ENCODE measurements at places on chromosomes 13 and 19.
A peak's percentile ranks its signal among the peaks of the same experiment; 100 is the strongest.

GRCh38 chr13:28089065-28089464, 11.3 kb downstream of the FLT3 start:
- DNase-seq, result no peak

- no peak for DNase-seq
Measured at GRCh38 chr13:42001580-42001979, 40.7 kb upstream of the VWA8 start.

DNA sequence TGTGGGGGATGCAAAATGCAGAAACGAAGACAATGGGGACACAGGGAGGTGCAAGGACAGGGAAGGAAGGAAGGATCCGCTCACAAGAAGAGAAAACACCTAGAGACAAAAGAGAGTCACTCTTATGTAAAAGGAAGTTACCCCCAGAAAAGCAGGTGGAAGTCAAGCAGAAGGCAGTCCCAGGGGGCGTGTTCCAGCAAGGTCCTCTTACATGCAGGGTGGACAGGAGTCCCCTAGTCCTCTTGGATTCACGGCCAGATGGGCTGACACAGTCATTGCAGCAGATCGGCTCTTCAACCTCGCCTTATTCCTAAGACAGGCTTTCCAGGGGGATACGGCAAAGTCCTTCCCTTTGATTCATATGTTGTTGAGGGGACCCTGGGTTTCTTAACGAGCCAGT, 83.9 kb upstream of the SPATA13 start:
- DNase-seq, result no peak

DNA sequence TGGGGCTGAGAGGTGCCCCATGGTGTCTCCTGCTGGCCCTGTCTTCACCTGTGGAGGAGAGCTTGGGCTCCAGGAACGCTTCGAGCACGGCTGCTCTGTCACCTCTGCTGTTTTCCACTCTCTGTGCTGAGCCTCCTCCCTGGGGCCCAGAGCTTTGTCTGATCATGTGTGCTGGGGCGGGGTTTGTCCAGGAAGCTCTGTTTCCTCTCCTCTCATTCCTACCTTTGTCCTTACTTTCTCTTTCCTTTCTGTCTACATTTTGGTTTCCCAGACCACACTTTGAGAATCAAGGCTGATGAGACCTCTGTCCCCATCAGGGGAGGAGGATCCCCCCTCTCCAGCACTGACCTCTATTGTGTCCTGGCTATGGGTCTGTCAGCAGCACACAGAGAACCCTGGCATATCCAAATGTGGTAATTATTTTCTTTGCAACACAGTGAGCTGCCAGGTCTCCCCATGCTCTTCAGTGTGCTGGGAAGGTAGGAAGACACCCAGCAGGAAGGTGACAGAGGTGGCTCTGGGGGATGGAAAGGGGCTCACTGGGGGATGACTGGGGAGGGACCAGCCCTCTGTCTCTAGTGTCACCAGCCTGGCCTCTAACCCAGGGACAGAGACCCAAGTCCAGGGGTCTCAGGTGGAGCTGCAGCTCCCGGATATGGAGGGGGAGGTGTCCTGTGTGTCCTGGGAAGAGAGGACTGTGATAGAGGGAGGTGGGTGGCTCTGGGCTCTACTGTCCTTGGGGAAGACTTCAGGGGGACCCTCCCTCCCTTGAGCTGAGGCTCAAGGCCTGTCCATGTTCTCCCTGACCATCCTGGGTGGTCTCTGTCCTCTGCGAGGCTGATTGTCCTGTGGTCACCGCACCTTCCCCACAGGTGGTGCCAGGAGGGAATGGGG, at the start of gene CEACAM1:
Gene CEACAM1, minus strand, starts transcription at position 128 of the 894 bp plus-strand sequence. Its CDS starts 107 bp downstream, at position 21.
- DNase-seq, result peak; percentile 26

DNA sequence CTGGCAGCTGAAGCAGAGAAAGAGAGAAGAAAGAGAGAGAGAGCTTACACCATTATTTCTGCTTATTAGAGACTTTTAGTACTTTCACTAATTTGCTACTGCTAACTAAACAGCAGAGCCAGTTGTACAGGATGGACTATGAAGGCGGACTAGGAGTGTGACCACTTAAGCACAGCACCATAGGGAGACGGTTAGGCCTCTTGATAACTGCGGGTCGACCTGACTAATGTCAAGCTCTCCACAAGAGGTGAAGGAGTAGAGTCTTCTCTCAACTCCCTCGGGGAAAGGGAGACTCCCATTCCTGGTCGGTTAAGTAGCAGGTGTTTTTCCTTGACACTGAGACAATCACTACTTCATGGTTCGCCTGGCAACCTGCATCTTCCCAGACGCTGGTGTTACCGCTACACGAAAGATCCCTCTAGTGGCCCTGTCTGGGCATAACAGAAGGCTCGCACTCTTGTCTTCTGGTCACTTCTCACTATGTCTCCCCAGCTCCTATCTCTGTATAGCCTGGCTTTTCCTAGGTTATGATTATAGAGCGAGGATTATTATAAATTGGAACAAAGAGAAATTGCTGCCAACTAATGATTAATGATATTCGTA, 5.3 kb upstream of the PSG7 start:
- DNase-seq, result no peak

GRCh38 chr13:37067874-37068273, 8.4 kb upstream of the SUPT20H start:
- DNase-seq, result no peak

- DNase-seq, result no peak
Measured at GRCh38 chr19:57465680-57466381, 8.9 kb upstream of the VN1R1 start.

DNA sequence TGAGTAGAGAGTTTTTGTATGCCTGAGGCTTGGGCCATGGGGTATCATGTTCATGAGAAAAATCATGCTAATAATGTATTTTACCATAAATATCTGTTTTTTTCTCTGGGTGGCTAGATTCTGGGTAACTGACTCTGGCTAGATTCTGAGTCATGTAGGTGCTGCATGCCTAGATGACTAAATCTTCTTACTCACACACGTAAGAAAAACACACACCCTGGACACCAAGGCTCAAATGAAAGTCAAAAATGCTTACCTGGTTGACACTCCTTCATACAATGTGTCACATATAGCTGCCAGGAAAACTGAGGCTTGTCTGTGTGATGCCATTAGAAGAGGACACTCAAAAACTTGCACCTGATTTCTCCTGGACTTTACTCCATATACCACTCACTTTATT, 597.4 kb upstream of the SLITRK1 start:
- no peak for DNase-seq

- no peak for DNase-seq
Measured at GRCh38 chr13:28229522-28230411, 91.4 kb downstream of the PAN3 start.

- DNase-seq, result no peak
Measured at GRCh38 chr13:35843272-35843671, 287.9 kb downstream of the DCLK1 start.

GRCh38 chr19:18063463-18063862, 23.3 kb downstream of the IL12RB1 start:
- no peak for DNase-seq

DNA sequence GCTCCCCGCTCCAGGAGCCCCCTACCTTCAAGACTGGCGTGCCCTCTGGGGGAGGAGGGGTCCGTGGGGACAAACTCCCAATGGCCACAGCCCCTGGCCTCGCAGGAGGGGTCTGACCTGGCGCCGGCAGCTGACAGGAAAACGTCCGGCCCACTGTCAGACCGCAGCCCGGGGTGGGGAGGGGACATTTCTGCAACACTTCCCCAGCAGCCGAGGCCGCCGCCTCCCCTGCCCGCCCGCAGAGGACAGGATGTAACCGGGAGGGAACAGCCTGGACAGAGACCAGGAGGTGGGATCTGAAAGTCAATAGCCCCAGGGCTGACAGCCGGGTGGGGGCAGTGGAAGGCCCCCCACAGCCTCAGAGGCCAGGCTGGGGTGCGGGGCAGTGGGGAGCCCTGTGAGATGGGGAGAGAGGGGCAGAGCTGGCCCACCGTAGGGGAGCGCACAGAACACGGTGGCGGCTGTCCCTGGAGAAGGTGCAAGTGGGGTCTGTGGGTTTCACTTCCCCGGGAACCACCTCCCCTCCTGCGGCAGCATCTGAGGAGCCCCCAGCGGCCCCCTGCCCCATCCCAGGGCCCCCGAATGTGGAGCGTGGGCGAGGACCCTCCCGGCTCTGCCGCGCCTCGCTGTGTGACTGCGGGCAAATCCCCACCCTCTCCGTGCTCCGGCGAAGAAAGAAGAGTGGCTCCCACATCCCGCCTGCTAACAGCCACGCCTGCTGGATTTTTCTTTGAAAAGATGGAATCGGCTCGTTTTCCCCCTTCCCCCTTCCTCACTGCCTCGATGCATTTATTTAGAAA, at the start of gene PEAK3:
Gene PEAK3, minus strand, starts transcription at position 114 of the 800 bp plus-strand sequence. CDS start 1,244 bp downstream, outside the sequence.
- DNase-seq, result no peak

- no peak for DNase-seq
Measured at GRCh38 chr19:535017-535835, 3.7 kb downstream of the CDC34 start.

DNA sequence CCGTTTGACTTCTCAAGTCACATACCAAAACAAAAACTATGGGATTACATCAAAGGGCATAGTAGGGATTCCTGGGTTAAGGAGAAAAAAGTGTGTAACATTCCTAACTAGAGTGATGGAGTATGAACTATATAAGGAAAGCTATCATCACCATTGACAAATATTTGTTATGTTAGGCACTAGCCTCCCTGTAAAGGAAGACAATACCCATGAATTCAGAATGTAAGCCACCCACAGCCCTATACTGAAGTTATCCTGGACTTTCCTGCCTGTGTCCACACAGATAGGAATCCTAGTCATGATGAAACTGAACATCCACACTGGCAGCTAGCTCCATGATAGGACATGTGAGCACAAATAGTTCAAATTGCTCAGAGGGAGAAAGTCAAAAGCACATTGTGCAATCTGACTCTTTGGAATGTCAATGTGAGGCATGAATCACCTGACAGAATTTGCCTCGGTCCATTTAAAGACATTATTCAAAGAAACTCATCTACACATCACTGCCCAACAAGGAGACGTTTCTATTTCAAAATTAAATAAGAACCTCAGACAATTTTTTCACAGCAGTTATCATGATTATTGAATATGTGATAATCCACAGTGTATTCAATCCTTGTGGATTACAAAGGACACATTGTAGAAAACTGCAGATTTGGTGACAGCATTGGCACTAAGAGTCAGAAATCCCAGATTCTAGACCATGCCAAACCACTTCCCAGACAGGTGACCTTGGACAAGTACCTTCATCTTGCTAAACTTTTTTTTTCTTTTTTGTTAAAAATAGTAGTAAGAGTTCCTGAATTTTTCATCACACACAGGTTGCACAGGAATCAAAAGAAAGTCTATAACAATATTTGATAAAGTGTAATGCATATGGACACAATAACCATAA, 529.3 kb downstream of the IRS2 start:
- no peak for DNase-seq

- no peak for DNase-seq
Measured at GRCh38 chr13:34124666-34125306, 306.8 kb downstream of the RFC3 start.

DNA sequence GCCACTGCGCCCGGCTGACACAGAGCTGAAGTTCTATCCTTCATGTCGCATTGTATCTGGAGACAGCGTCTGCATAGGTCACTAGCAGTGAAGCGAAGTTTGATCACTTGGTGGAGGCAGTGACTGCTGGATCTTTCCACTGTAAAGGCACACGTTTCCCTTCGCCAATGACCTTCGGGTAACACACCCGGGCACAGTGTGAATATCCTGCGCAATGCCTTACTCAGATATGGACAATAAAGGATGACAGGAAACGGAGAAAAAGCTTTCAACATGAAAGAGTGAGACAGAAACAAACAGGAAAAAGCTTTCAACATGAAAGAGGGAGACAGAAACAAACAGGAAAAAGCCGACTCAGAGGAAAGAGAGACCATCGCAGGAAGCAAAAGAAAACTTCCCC, 17.1 kb downstream of the ARL11 start:
- DNase-seq, result no peak

- no peak for DNase-seq
Measured at GRCh38 chr13:50386541-50387050, 371.4 kb downstream of the KCNRG start.

- DNase-seq, result no peak
Measured at GRCh38 chr13:110300090-110300815, 6.7 kb downstream of the COL4A1 start.

GRCh38 chr19:32258167-32258566, 87.2 kb upstream of the ZNF507 start:
- no peak for DNase-seq

DNA sequence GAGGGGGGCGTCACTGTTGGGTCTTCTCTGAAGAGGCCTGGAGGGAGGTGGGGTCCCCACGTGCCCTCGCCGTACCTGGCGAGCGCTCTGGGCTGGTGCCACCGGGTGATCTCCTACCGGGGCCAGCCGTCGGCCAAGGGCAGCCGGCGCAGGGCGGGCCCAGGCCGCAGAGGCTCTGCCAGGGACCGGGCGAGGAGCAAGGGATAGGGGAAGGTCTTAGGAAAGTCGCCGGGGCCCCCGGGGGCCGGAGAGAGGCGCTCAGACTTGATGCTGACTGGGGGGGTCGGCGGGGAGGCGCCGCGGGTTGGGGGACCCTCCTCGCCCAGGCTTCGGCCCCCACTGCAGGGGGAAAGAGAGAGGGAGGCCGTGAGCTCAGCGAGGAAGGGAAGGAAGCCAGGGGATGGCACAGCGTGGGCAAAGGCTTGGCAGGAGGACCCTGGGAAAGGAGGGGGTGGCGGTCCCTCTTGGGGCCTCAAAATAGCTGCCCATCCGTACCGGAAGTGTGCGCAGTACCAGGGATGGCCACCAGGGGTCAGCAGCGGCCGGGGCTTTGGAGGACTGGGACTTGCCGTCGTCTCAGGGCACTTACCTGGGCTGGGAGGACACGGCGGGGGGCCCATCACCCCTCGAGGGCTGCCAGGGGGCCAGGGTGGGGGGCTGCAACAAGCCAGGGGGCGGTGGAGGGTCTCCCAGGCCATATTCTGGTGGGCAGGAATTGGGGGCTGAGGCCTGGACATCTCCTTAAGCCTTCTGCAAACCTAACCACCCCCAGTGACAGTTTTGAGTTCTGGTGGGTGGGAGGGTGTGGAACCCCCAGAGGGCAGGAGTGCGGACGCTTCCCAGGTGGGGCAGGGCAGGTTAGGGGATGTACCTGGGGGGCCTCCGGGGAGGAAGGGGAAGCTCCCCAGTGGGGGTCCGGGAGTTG, 7.7 kb upstream of the TMEM161A start:
- DNase-seq, result peak; percentile 70

DNA sequence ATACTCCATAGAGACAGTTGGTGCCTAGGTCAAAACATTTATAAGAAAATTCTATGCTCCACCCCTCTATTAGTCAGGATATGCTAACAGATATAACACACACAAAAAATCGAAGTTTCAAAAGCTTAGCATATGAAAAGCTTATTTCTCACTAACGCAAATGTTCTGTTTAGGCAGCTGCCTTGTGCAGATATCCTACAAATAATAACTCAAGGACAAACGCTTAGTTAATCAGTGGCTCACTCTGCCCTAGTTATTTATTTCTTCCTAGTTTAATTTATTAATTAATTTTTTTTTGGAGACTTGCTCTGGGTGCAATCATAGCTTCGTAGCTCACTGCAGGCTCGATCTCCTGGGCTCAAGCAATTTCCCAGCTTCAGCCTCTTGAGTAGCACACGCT, 259.7 kb upstream of the GPC6 start:
- DNase-seq, result no peak

DNA sequence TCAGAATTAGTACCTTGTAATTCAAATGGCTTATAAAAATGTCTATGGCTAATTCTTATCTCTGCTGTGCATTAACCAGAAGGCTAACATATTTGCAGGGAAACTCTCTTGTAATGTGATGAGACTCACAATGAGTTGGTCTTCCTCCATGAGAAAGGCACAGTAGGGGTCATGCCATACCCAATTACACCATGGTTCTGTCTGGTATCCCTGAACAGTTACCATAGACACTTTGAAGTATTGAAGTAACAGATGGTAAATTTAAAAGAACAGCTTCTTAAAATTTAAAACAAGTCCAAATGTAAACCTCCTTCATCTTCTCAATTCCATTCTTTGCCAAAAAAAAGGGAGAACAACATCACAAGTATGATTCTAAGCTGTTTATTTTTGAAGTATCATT, 22.6 kb upstream of the SLAIN1 start:
- DNase-seq, result no peak

All from effector memory CD4-positive, alpha-beta T cell (primary cell).